Adrenal gland (tissue), 19 donors: ENCODE measurements at places on chromosomes 12 and 14. TPM values are rescaled to one million over a fixed set of nuclear protein-coding genes. Genes with fewer than 3 reads are reported as not detected.
A peak's percentile ranks its signal among the peaks of the same experiment; 100 is the strongest.

- H3K4me1 ChIP-seq = peaks cover 6% of the 10 kb centered on the region
- H3K27ac ChIP-seq = no peak overlapping the region
- no peaks in the 10 kb centered on the region for H3K27me3 ChIP-seq
- H3K36me3 ChIP-seq = peaks cover 2% of the 10 kb centered on the region
Measured at GRCh38 chr12:110165540-110166159, 41.5 kb downstream of the IFT81 start.

GRCh38 chr12:12721814-12722434, 4.8 kb downstream of the CDKN1B start:
- H3K4me3 ChIP-seq = peak overlapping the region; percentile 70
- H3K4me1 ChIP-seq = peaks cover 19% of the 10 kb centered on the region
- no peaks in the 10 kb centered on the region for H3K27me3 ChIP-seq

- H3K36me3 ChIP-seq = no peaks in the 10 kb centered on the region
- DNase-seq = no peak
- H3K27me3 ChIP-seq = no peaks in the 10 kb centered on the region
- H3K4me3 ChIP-seq = no peak overlapping the region
Measured at GRCh38 chr14:61544448-61545330, 150.6 kb upstream of the HIF1A start.

DNA sequence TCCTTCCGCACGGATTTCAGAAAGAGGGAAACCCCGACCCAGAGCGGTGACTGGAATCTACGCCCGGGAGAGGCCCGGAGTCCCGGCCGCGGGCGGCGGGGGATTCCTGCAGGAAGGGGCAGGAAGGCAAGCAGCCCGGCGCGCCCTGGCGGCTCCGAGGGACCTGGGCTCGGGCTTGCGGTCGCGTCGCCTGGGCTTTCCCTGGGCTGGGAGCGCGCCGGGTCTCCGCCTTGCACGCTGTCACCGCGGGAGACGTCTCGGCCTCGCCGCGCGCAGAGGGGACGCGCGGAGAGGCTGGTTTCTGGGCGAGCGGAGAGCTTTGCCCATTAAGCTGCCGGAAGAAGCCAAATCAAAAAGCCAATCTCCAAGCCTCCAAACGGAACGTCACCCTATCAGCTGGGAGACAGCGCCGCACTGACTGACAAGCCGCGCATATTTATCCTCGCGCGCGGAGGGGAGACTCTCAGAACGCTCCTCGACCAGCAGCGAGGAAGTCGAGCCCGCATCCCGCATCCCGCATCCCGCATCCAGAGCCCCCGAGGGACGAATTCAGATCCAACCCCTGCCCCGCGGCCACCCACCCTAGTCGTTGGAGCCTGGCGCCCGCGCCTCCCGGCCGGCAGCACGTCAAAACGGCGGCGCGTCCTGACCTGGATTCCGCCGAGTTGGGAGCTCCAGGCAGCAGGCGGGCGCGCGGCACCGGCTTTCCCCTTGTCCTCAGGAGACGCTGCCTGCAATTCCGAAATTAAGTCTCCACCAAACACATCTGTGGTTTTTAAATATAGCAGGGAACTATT, at the start of gene SLC8A3:
Gene SLC8A3, minus strand, starts transcription at position 293 of the 797 bp plus-strand sequence. CDS start 20,529 bp downstream, outside the sequence.
- H3K4me1 ChIP-seq = peaks cover 3% of the 10 kb centered on the region
- no peaks in the 10 kb centered on the region for H3K36me3 ChIP-seq
- H3K27me3 ChIP-seq = peaks cover 19% of the 10 kb centered on the region
- H3K4me3 ChIP-seq = no peak within 1 kb of the TSS
- H3K27ac ChIP-seq = no peak within 1 kb of the TSS

GRCh38 chr12:127270193-127270592, 996.8 kb upstream of the TMEM132C start:
- DNase-seq = no peak
- no peaks in the 10 kb centered on the region for H3K27me3 ChIP-seq
- no peaks in the 10 kb centered on the region for H3K4me1 ChIP-seq
- H3K36me3 ChIP-seq = no peaks in the 10 kb centered on the region

Gene PRKD1
- 9.9 TPM for total RNA-seq

Gene DPY19L2
- total RNA-seq = 11.0 TPM

Gene HSP90AA1
- total RNA-seq = 272 TPM

- no peak for DNase-seq
- no peak overlapping the region for H3K27ac ChIP-seq
- H3K27me3 ChIP-seq = no peaks in the 10 kb centered on the region
Measured at GRCh38 chr12:31650918-31651317, 8.6 kb upstream of the ETFBKMT start.

DNA sequence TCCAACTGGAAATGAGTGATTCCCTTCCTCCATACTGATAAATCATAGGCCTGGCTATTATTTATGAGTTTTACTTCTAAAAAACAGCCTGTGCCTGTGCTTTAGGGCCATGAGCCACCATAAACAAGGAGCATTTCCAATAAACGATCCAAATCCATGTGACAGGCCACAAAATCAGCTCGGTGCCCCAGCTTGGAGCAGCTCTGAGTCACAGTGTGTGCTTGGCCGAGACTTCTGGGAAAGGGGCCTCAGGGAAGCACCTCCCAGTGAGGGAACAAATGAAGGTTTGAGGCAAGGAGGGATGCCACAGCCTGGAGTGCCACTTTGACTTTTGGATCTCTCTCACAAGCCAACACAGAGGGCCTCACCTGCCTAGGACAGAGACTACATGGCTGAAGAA, 190.4 kb downstream of the NTF3 start:
- no peaks in the 10 kb centered on the region for H3K4me1 ChIP-seq
- no peaks in the 10 kb centered on the region for H3K27me3 ChIP-seq
- no peak overlapping the region for H3K4me3 ChIP-seq
- no peak for DNase-seq
- H3K27ac ChIP-seq = no peak overlapping the region
- H3K36me3 ChIP-seq = no peaks in the 10 kb centered on the region

- DNase-seq = no peak
- H3K4me3 ChIP-seq = no peak overlapping the region
- no peaks in the 10 kb centered on the region for H3K36me3 ChIP-seq
- peaks cover 4% of the 10 kb centered on the region for H3K4me1 ChIP-seq
- no peaks in the 10 kb centered on the region for H3K27me3 ChIP-seq
- no peak overlapping the region for H3K27ac ChIP-seq
Measured at GRCh38 chr12:94290353-94290752, 142.0 kb downstream of the PLXNC1 start.

DNA sequence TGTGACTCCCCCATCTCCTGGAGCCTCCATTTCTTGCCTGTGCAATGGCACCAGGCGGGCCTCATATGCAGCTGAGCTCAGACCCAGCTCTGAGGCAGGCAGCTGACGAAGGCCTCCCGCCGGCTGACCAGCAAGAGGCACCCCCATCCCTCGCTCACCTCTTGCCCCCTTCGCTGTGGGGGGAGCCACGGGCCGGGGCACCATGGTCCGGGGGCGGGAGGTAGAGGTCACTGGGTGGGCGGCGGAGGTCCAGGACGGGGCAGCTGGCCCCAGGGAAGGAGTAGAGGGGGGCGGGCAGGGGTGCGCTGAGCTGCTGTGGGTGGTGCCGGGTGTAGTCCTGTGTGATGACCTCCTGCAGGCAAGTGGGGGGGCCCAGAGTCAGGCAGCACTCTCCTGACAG, 39.4 kb downstream of the RFLNA start:
- DNase-seq = no peak
- no peaks in the 10 kb centered on the region for H3K27me3 ChIP-seq

DNA sequence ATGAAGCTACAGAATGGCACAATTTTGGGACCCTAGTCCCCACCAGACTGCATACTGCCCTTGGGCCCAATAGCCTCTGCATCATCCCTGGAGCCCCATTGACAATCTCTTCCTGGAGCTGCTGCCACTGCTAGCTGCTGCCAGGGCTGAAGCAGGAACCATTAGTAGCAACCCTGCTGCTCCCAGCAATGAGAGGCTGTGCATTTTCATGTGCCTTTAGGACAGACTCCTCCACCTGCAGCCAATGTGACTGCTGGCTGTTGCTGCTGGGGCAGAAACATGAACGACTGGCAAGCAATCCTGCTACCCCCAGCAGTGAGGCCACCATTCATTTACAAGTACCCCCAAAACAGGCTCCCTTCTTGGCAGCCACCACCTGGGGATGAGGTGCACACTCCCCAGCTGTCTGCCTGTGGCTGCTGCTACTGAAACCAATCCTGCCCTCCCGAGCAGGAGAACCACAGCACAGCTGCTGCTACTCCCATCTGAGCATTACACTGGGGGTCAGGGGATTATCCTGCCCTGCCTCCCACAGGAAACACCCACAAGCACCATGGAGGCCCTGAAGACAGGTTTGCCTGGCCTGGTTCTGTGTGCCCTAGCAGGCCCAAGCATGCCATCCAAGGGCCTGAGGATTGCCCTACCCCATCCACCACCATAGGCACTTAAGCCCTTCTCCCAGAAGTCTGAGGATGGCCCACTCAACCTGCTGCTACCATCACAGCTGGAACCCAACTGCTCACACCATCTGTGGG, 181.0 kb downstream of the MYRFL start:
- H3K27me3 ChIP-seq = no peaks in the 10 kb centered on the region
- H3K4me1 ChIP-seq = no peaks in the 10 kb centered on the region
- no peaks in the 10 kb centered on the region for H3K36me3 ChIP-seq

DNA sequence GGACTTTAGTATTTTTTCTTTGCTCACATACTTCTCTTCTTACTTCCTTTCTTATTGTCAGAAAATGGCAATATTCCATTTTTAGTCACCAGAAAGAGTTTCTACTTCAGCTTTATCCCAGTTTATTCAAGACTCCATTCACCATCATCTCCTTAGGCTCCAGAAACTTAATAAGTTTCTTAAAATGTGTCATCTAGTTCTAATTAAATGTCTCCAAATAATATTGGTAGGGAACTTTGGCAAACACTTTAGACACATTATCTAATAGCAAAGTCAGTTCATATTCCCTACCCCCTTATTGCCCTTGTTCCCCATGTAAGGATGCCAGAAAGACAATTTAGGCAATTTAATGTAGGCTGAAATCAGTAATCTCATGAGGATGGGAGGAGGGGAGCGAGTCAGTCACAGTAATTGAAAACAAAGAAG, 15.1 kb downstream of the EPYC start:
- H3K27ac ChIP-seq = no peak overlapping the region
- no peaks in the 10 kb centered on the region for H3K36me3 ChIP-seq
- H3K4me1 ChIP-seq = no peaks in the 10 kb centered on the region
- no peak overlapping the region for H3K4me3 ChIP-seq
- no peaks in the 10 kb centered on the region for H3K27me3 ChIP-seq

GRCh38 chr12:21566907-21567394, 37.7 kb downstream of the GYS2 start:
- no peak overlapping the region for H3K27ac ChIP-seq
- DNase-seq = no peak
- H3K36me3 ChIP-seq = no peaks in the 10 kb centered on the region
- H3K27me3 ChIP-seq = no peaks in the 10 kb centered on the region

Gene PMCH
- total RNA-seq = not detected

DNA sequence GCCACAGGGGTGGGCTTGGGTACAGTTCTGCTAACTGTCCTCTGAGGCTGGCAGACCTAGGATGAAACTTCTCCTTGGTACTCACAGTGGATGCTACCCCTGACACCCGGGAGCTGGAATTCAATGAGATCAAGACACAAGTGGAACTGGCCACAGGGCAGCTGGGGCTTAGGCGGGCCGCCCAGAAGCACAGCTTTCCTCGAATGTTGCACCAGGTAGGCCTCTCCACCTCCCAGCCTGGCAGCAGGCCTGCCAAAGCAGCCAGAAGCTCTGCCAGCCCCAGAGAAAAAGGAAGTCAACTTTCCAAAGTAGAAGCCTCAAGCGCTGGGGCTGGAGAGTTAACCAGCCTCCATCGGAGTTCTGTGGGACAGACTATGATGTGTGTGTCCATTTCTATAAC, 2.4 kb upstream of the NRL start:
- H3K27ac ChIP-seq = no peak overlapping the region
- no peaks in the 10 kb centered on the region for H3K27me3 ChIP-seq
- no peaks in the 10 kb centered on the region for H3K36me3 ChIP-seq
- DNase-seq = no peak
- no peak overlapping the region for H3K4me3 ChIP-seq

Gene TMEM253
- 1.1 TPM for total RNA-seq

DNA sequence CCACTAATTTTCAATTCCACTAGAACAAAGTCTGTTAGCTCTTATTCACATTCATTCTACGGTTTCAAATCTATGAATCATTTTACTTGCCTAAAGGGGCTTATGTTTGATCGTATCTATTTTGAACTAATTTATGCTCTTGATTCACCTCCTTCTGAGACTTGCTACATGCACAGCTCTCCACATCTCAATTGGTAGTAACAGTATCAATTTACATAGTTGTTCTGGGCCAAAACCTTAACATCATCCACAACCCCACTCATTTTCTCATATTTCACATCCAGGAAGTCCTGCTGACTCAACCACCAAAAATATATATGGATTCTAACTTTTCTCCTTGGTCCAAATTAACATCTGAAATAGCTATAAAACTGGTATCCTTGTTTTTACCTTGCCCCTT, 208.6 kb downstream of the RASSF9 start:
- no peaks in the 10 kb centered on the region for H3K36me3 ChIP-seq
- no peaks in the 10 kb centered on the region for H3K27me3 ChIP-seq
- H3K4me1 ChIP-seq = peaks cover 16% of the 10 kb centered on the region
- DNase-seq = no peak
- H3K4me3 ChIP-seq = no peak overlapping the region
- H3K27ac ChIP-seq = no peak overlapping the region

- no peaks in the 10 kb centered on the region for H3K27me3 ChIP-seq
- H3K4me3 ChIP-seq = no peak overlapping the region
- H3K4me1 ChIP-seq = no peaks in the 10 kb centered on the region
- no peak overlapping the region for H3K27ac ChIP-seq
Measured at GRCh38 chr14:78253986-78254385, 83.8 kb downstream of the NRXN3 start.

DNA sequence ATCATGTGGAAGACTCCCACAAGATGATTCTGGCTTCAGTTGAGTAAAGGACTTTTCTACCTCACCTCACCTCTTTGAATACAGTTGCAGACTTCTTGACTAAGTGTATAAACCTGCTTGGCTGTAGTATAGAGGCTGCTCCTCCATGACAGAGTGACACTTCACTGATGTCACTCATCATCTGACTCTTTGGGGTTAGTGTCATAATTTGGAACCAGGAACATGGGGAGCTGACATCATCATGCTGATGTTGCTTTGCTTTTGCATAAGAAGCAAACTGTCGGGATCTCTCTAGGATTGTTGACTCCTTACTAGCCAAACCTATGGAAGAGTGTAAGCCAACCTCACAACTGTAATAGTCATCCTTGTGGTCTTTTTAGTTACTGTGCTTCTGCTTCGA, 75.2 kb upstream of the PDZRN4 start:
- no peak overlapping the region for H3K27ac ChIP-seq
- H3K36me3 ChIP-seq = no peaks in the 10 kb centered on the region
- H3K4me1 ChIP-seq = no peaks in the 10 kb centered on the region
- H3K27me3 ChIP-seq = no peaks in the 10 kb centered on the region
- H3K4me3 ChIP-seq = no peak overlapping the region

Gene CAPZA3
- total RNA-seq = not detected

Gene PLA2G1B
- 1.3 TPM for total RNA-seq

Gene RIPK3
- total RNA-seq = 3.4 TPM

GRCh38 chr12:38123566-38124246, 192.9 kb upstream of the ALG10B start:
- no peak for DNase-seq
- no peak overlapping the region for H3K27ac ChIP-seq
- H3K4me3 ChIP-seq = no peak overlapping the region
- no peaks in the 10 kb centered on the region for H3K36me3 ChIP-seq
- no peaks in the 10 kb centered on the region for H3K4me1 ChIP-seq
